Iris pigment epithelial cell (primary cell): ENCODE measurements at places on chromosomes 6 and 20.

GRCh38 chr6:26205625-26206574, 118.7 kb downstream of the HFE start:
- DNase-seq: peak; percentile 87

- DNase-seq: no peak
These were observed 46.8 kb upstream of the NEDD9 start for GRCh38 chr6:11279284-11279689.

DNA sequence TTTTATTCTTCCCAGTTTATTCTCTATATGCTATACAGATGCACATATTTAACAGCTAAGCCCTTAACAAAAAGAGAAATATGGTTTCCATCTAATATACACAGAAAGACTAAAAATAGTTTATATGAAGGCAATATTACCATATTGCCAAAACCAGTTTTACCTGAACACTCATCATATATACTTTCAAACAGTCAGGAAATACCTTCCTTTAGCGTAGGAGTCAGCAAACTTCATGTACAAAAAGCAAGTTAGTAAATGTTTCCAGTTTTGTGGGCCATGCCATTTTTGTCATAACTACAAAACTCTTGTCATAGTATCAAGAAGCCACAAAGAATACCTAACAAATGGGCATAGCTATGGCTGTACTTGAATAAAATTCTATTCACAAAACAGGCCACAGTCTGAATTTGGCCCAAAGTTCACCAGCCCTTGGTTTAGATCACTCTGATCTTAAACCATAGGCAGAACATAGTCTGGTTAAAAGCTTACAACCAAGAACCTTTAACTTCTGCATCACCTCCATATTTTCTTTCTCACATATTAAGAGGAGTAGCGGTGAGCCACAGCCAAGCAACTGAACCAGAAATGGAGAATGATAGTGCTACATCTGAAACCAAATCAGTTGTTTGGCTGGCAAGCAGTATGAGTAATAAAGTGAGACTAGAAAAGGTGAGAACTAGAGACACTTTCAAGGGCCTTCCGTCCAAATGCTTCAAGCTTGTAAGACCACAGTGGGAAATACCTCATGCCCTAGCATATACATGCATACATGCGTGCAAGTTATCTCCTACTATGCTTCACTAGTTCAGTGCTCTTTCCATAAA, 116.6 kb downstream of the PTPRK start:
- DNase-seq: no peak

- DNase-seq: no peak
These were observed 16.9 kb downstream of the STX16 start for GRCh38 chr20:58667975-58668374.

DNA sequence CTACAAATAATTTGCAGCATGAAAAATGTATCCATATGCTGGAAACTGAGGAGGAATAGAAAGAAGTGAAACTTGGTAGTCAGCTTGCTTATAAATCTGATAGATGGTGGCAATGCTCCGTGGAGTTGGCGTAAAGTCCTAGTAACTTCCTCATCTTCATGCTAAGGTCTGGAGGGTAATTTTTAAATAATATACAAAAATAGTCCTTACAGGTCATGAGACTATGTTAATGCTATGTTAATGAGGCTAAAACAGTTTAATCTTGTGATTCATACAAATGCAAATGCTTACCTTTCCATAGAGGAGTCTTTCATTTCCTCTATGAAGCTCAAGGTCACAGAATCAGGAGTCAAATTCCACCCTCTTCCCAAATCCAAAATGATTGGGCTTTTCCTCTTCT, 9.4 kb upstream of the CRIP3 start:
- no peak for DNase-seq

DNA sequence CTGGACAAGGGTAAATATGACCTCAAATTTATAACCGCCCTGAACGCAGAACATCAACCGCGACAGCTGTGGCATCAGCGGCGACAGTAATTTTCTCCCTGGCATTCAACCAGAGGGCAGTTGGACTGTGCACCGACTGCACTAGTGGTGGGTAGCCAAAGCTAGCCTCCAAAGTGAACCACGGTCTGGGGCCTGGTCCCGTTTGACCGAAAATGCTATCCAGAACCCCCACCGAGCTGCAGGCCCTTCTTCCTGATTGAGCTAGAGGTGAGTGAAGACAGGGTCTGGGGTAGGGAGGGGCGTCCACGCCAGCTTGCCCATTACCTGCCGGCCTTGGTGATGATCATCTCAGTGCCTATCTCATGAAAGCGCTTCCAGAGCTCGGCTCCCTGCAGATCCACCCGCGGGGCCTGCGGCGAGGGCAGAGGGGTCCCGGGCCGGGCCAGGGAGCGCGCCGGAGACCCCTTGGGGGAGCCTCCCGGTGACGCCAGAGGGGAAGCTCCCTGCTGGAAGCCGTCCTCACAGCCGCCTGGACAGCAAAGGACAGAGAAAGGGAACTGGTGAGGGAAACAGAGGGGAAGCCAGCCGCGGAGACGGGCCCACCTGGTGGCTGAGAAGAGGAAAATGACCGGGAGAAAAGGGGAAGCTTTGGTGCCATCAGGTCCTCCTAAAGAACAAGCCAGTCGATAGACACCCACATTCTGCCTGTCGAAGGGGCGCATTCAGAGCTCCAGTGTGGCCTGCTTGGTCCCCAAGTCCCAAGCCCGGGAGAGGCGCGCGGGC, 2.0 kb downstream of the TBX18 start:
- DNase-seq: peak; percentile 59

DNA sequence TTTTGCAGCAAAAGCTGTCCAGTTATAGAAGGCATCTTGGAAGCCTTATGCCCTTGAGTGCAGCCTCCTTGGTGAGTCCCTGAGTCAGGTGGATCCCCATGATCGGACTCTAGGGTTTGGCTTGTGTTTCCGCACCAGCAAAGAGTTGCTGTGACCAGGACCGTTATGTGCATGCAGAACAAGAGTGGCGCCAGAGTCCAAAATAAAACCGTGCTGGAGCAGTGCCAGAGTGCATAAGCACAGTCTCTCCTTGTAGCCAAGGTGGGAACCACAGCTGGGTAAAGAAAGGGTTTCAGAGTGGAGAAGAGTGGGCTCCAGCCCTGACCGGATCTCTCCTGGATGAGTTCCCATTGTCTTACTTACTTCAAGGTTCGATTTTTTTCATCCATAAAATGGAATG, 58.6 kb downstream of the FOXA2 start:
- DNase-seq: no peak

DNA sequence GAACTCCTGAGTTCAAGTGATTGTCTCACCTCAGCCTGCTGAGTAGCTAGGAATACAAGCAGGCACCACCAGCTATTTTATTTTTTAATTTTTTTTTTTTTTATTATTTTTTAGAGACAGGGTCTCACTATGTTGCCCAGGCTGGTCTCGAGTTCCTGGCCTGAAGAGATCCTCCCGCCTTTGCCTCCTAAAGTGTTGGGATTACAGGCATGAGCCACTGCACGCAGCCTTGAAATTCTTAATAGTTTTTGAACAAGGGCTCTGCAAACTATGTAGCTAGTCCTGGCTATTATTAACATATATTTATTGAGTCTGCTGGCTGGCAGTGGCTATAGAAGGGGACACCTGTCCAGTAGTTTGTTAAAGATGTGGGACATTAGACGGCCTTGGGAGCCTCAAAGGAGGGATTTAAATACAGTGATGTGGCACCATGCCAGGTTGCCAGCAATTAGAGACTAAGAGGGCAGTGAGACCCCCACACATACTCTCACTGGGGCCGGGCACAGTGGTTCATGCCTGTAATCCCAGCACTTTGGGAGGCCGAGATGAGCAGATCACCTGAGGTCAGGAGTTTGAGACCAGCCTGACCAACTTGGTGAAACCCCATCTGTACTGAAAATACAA, 21.1 kb upstream of the TAF8 start:
- DNase-seq: no peak

- DNase-seq: no peak
These were observed 34.3 kb downstream of the CCN2 start for GRCh38 chr6:131916847-131917246.

- DNase-seq: peak; percentile 50
These were observed 27.9 kb upstream of the RTF2 start for GRCh38 chr20:56440346-56441007.

DNA sequence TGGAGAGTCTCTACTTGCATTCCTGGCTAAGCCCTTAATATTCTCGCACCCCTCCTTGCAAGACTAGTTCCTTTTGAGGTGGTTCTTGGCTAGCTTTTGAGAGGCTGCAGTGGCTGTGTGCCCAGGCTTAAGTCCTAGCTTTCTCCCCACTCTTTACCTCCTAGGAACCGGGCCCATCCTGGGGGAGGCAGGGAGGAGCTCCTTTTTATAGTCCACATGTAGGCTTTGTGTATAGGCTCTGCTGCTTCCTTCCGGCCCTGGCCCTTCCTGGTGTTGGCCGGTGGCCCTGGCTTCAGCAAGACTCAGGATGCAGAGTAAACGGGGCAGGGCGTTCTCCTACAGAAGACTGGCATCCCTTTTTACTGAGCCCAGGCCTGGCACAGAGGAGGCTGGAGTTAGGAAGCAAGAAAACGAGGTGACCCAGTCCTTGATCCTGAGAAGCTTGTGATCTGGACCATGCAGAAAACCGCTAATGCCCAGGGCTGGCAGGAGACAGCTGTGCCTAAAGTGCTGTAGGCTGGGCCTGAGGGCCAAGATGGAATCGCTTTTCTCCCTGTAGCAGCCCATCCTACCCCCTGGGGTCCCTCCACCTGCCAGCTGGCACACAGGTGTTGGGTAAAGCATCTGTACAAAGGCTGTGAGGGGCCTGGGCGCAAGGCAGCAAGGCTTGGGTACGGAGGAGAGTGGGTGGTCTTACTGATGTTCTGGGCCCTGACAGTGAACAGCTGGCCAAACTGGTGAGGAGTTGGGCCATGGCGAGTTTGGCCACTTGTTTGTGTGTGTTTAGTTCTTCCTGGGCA, 8.7 kb downstream of the PLCG1 start:
- no peak for DNase-seq

GRCh38 chr6:133887156-133887879, 1.6 kb upstream of the TCF21 start:
- no peak for DNase-seq

DNA sequence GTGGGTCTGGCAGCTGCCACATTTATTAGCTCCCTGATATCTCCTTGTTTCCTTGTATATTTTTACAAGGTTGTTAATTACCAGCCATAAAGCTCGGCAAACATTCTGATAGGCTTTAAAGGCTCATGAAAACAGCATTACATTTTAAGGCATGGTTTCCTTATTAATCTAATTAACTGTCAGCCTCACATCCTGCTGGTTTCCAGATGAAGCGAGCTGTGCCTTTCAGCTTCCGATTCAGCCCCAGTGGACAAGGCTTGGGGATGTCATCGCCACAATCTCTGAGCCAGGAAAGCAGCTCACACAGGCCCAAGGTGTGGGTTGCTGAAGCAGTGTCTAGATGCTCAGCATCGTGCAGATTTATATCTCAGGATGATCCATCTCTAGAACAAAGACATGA, 66.0 kb upstream of the RALY start:
- DNase-seq: no peak

- DNase-seq: no peak
These were observed 75.9 kb upstream of the PMEPA1 start for GRCh38 chr20:57785720-57786119.

DNA sequence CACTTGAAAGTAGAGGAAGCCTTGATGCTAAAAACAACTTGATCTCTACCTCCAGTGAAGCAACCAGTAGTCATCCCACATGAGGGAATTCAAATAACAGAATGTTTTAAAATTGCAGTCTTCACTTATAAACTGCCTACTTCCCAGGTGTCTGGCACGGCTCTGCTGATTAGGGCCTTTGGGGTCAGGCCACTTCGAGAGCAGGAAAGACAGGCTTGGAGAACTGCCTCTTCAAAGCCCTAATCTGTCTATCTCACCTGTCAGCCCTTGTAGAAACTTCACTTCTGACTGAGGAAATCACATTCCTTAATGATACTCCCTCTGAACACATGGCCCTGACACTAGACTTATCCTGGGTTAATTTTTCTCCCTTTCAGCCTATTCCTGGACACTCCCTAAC, 458.6 kb downstream of the TENT5A start:
- DNase-seq: no peak

GRCh38 chr6:41080621-41081020, 7.8 kb downstream of the NFYA start:
- DNase-seq: no peak

DNA sequence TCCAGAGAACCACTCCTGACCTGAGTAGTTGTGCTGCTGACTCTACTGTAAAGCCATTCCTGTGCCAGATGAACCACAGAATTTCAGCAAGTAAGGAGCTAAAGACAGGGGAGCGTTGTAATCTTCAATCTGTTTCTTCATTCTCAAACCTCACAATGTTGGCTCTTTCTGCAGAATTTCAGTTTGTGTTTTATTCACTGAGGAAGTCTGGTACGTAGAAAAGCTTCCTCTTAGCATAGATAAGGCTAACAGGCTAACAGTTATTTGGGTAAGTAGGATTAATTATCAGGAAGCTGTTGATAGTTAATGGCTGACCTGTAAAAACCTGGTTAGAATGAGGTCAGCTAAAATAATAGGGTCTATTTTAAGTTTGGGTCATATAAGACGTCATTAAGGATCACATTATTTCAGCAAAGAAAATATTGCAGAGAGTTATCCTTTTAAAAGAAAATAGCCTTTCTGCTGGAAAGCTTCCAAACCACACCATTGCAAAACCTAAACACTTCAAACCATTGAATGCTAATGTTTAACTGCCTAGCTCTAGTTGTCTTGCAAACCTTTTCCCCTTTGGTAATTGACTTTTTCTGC, 14.1 kb upstream of the TENT5A start:
- DNase-seq: peak; percentile 93

DNA sequence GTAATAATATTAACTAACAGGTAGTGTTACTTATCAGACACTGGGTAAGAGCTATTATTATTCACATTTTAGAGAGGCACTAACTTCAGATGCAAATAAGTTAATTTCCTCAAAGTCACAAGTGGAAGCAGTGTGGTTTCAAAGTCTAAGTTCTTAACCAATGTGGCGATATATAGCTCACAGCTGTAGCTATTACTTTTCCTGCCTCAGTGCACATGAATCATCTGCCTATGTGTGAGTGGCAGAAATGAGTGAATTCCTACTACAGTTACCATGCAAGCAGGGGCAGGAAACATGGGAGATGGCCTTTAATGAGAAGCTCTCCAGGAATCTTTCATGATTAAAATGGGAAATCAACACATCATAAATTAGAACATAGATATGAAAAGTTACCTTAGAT, 126.2 kb upstream of the EYA4 start:
- DNase-seq: peak; percentile 20

GRCh38 chr6:113719064-113719463, 138.1 kb upstream of the MARCKS start:
- DNase-seq: no peak

- no peak for DNase-seq
These were observed 52.1 kb downstream of the BCKDHB start for GRCh38 chr6:80158478-80158989.

- no peak for DNase-seq
These were observed 64.7 kb upstream of the APCDD1L start for GRCh38 chr20:58579819-58580473.
